ENCODE measurements at places on chromosomes 7 and 10.

DNA sequence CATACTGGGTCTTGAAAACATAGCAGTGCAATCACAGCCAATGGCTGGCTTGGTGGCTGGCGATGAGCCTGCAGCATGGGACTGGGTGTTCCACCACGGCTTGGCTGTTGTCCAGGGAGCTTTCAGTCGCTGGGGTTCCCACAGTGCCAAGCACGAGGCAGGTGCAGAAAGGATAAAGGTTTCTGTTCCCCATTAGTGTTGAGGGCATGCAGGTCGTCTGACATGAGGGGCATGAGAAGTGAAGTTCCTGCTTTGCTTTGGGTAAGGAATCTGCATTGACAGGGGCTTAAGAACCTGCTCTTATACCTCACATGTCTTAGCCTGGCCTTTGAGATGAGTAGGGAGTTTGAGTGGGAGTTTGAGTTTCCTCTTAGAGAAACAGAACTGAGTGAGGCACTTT is 9.0 kb upstream of the CFTR start:
- no peak for DNase-seq

DNA sequence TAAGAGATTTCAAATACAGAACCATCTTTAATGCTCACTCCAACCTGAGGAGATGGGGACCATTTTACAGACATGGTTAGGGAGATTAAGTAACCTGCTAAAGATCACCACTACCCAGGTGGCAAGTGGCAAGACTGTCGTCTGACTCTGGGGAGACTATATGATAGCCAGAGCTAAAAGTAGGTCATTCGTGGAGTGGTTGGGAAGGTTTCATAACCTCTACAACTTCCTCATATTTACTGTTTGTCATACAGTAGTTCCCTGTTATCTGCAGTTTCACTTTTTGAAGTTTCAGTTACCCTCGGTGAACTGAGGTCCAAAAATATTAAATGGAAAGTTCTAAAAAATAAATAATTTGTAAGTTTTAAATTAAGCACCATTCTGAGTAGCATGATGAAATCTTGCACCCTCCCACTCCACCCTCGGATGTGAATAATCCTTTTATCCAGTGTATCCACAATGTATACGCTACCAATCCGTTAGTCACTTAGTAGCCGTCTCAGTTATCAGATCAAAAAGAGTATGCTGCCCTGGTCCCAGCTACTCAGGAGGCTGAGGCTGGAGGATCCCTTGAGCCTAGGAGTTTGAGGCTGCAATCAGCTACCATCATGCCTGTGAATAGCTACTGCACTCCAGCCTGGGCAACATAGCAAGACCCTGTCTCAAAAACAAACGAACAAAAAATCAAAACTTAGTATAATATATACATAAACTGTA is 14.9 kb upstream of the LGI1 start:
- no peak for DNase-seq

DNA sequence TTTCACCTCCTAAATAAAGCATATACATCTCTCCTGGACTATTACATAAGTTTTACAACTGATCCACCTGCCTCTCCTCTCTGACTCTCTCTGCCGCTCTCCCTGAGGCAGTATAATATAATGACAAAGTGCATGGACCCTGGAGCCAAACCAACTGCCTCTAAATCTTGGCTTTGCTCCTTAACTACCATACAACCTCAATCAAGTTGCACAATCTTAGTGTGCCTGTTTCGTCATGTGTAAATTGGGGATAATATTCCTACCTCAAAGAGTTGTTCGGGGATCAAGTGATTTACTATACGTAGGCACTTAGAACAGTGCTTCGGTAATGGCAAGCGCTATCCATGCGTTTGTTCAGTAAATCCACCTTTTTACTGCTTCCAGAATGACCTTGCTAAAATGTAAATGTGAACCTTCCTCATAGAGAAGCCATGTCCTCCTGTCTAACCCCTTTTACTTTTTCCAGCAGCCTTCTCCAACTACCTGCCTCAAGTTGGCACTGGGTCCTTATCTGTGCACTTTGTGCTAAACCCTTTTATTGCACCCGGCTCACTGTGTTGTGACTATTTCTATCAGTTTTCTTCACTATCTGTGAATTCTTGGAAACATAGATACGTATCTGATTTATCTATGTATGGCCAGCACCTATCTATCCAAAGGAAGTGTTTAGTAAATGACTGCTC is 30.6 kb upstream of the DLD start:
- no peak for DNase-seq

DNA sequence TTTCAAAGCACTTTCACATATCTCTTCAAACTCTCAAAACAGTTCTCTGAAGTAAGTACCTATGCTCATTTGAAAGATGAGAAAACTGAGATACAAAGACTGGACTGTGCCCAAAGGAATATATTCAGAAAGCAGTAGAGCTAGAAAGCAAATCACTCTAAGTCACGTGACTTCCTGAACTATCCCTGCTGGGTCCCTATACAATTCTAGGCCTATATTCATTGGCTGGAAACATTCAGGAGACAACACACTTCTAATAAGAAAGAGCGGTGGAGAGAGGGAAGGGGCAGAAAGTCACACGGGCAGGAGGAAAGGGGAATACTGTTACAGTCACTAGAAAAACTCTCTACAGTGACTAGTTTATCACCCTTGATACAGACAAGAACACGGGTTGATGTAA is 140.0 kb downstream of the CHCHD3 start:
- no peak for DNase-seq

- no peak for DNase-seq
Measured at GRCh38 chr7:24908727-24909126, 71.3 kb downstream of the OSBPL3 start.

- DNase-seq: no peak
Measured at GRCh38 chr10:117411479-117412399, 36.5 kb upstream of the PDZD8 start.

All from stimulated activated CD4-positive, alpha-beta T cell treated with anti-CD3 and anti-CD28 coated beads, Interleukin-2, amount 100 ng/mL, for 4 hours (primary cell).